Posterior cingulate gyrus (tissue), 11 donors: ENCODE measurements at places on chromosomes 7 and 10.

DNA sequence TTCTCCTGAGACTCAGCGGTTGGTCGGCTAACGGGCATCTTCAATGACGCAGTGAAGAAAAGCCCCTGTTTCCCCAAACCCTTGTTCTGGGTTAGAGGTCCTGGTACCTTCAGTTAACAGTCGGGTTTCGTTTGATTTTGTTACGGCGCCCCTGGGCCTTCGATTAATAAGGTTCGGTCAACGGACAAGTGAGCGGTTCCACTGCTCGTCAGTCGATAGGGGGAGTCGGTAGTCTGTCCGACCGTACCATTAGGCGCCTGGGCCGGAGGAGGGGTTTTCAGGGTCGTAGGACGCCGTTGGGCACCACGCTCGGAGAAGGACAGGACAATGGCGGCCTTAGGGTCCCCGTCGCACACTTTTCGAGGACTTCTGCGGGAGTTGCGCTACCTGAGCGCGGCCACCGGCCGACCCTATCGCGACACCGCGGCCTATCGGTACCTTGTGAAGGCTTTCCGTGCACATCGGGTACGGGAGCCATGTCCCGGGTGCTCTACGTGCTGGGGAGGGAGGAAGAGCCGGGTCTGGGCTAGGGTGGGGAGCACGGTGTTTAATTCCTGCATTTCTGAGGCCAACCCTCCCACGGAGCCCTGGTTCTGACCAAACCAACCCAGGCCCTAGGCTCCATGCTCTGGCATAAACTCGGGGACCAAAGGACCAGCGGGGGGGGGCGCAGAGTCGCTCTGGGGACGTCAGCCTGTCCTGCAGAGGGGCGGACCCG is at the start of gene FMC1:
Gene FMC1 (plus strand): TSS at position 280 of the 718 bp plus-strand sequence. CDS start 48 bp downstream, at position 328.
- DNase-seq: peak; percentile 99

- DNase-seq: no peak
These were observed 67.9 kb upstream of the AFAP1L2 start for GRCh38 chr10:114471906-114472876.

- DNase-seq: no peak
These were observed 575.0 kb downstream of the XPNPEP1 start for GRCh38 chr10:109348324-109348723.

DNA sequence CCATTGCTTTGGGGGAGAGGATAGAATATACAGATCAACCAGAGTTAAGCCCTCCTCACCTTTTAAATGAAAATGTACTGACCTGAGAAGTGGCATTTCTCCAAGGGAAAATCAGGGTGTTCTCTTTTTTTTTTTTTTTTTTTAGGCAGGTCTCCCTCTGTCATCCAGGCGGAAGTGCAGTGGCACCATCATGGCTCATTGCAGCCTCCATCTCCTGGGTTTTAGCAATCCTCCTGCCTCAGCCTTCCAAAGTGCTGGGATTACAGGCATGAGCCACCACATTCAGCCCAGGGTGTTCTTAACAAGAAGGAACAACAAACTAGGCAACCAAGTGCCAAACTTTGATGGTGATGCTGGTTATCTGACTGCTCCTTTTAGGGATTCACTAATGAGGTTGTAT is 111.0 kb downstream of the SVOPL start:
- no peak for DNase-seq

DNA sequence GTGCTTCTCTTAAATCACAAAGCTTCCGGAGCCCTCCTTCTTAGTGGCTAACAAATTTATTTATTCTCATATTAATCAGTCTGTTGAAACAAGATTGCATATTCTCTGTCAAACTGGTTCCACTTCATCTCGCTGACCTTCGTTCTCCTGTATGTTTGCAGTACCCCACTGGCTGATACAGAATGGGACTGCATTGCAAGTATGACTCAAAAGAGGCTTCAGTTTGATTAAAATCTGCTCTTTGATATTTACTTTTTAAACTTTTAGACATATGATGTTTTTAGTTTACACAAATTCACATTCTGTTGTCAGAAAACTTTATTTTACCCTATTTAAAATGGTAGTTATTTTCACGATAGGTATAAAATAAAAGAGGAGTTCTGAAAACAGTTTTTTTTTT is 14.3 kb upstream of the ARHGAP12 start:
- no peak for DNase-seq

DNA sequence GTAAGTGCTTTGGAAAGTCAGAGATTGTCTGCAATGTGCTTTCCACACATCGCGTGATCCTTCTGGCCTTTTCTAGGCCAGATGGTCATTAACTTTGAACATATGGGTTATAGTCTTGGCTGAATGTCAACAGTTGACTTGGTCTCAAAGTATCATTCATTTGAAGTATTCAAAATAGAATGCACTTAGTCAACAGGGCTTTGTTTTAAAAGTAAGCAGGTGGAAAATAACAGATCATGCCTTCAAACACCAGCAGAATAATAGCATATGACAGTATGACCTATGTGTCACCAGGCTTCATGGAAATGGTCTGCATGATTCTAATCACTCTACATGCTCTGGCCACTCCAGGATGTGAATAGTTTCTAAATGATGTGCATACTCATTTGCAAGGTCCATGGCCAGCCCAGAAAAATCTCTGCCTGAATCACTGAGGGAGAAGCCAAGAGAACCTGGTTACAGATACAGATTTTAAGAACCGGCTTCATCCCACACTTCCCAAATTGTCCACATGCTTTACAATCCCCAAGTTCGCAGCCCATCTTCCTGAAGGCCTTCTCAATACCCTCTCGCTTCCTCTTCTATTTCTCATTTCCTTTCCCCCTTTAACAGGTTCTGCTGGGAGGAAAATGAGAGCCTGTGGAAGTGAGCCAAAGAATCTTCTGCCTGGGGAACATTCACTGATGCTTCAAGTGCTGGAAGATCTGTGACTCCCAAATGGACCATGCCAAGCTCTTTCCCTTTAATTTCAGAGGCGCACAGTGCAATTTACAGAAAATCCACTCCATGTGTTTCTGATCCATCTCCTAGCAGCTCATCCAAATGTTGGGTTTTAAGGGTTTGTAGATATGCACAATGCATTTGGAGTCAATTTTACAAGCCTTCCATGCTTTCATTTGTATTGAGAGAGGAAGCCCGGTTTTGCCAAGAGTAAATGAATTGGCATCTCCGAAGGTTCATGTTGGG is 122.8 kb upstream of the GDF10 start:
- no peak for DNase-seq

- DNase-seq: no peak
These were observed 6.9 kb upstream of the LDB3 start for GRCh38 chr10:86661161-86662025.

GRCh38 chr7:75982306-75983064 is 11.9 kb downstream of the TMEM120A start:
- peak; percentile 76 for DNase-seq
